ENCODE measurements at places on chromosomes 6 and 20. TPM values are rescaled to one million over a fixed set of nuclear protein-coding genes. Genes with fewer than 3 reads are reported as not detected.

Gene MAP7
- total RNA-seq = 0.49 TPM

Gene TNXB
- total RNA-seq = 2.7 TPM

Gene ASIP
- not detected for total RNA-seq

Gene OOEP
- not detected for total RNA-seq

Gene LGSN
- total RNA-seq = not detected

Gene TRIM31
- not detected for total RNA-seq

Data from A375 (cell line).